Ovary (tissue), 10 donors: ENCODE measurements at places on chromosomes 2 and 18. TPM values are rescaled to one million over a fixed set of nuclear protein-coding genes. Genes with fewer than 3 reads are reported as not detected.

- no peaks in the 10 kb centered on the region for H3K36me3 ChIP-seq
- DNase-seq: no peak
- no peak overlapping the region for H3K4me3 ChIP-seq
Observed at GRCh38 chr2:83079007-83079406, 1380.1 kb downstream of the SUCLG1 start.

DNA sequence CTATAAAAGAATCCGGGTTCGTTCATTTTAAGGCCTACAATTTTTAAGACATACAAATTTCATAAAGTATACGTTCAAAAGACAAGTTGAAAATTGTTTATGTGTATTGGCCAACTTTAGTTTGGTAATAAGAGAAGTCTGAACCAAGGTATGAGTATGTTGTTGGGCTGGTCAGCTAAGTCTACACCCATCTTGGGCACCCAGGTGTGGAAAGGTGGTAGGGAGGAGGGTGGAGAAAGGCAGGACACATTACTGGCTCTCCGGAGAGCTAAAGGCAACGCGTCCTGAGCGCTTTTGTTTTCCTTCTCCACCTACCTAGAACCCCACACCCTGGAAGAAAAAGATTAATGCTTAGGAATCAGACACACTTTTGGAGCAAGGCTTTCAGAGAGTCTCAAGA is 899 bp upstream of the PELI1 start:
- H3K27ac ChIP-seq: no peak overlapping the region
- H3K4me3 ChIP-seq: no peak overlapping the region
- H3K36me3 ChIP-seq: no peaks in the 10 kb centered on the region

DNA sequence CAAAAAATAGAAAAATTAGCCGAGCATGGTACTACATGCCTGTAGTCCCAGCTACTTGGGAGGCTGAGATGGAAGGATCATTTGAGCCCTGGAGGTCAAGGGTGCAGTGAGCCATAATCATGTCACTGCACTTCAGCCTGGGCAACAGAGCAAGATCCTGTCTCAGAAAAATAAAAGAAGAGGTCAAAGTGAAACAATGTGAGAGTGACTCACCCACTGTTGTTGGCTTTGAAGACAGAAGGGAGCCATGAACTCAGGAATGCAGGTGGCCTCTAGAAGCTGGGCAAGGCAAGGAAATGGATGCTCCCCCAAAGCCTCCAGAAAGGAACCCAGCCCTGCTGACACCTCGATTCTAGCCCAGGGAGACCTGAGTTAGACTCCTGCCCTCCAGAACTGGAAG is 3.7 kb upstream of the TMEM214 start:
- no peak overlapping the region for H3K4me3 ChIP-seq
- no peaks in the 10 kb centered on the region for H3K36me3 ChIP-seq
- no peak overlapping the region for H3K27ac ChIP-seq
- no peak for DNase-seq

DNA sequence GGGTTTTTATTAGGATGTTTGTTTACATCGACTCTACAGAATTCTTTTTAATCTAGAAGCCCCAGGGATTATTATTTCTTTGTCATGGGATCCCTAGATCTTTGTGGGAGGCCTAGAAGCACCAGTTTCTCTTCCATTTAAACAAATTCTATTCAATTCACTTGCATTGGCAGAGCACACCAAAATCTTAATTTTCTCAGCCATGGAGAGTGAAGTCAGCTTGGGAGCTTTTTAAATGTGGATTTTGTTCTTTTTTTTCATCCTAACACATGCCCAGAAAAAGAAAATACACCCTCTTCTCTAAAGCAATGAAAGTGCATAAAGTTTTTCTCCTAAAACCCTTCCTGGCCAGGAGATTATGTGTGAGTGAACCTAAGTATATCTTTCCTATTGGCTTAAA is 38.5 kb downstream of the CDCA7 start:
- H3K27ac ChIP-seq: no peak overlapping the region
- H3K4me1 ChIP-seq: no peaks in the 10 kb centered on the region
- no peaks in the 10 kb centered on the region for H3K27me3 ChIP-seq
- no peaks in the 10 kb centered on the region for H3K36me3 ChIP-seq
- no peak for DNase-seq

- no peak overlapping the region for H3K4me3 ChIP-seq
- H3K36me3 ChIP-seq: no peaks in the 10 kb centered on the region
- no peaks in the 10 kb centered on the region for H3K27me3 ChIP-seq
- DNase-seq: no peak
- H3K4me1 ChIP-seq: no peaks in the 10 kb centered on the region
Observed at GRCh38 chr18:36942264-36942663, 113.3 kb downstream of the KIAA1328 start.

The SMYD1 gene
- not detected for total RNA-seq

DNA sequence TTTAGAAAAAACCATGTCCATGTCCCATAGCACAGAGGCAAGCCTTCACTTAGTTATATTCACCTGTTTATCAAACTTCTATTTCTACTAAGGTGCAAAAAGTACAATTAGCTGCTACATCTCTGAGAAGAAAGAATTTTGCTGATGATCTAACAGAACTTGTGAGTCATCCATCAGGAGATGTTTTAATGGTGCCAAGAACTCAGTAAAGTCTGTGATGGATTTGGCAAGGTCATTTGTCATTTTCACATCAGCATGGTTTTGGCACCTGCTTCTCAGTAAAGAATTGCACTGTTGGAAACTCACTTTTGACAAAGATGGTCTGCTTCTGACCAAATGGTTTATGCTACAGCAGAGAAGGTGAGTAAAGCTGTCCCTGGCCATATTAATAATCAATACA is 195.7 kb upstream of the TMEFF2 start:
- no peaks in the 10 kb centered on the region for H3K36me3 ChIP-seq
- H3K27me3 ChIP-seq: no peaks in the 10 kb centered on the region
- H3K4me1 ChIP-seq: no peaks in the 10 kb centered on the region
- H3K27ac ChIP-seq: no peak overlapping the region

The LRRTM4 gene
- total RNA-seq: not detected

The ANKRD30BL gene
- 1.6 TPM for total RNA-seq

DNA sequence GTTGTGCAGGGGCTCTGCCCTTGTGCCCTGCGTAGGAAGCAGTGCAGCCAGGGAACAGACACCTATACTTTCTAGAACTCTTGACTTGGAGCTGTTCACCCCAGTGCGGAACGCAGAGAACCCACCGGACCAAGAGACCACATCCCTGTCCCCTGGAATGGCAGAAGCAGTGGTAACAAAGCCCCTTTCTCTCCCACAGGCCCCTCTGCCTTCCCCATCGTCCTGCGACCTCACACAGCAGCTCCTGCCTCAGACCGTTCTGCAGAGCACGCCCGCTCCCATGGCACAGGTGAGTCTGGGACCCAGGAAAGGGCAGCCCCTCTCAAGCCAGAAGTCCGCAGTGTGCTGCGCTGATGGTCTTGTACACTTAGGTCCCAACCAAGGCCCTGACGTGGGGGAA is 24.6 kb upstream of the RPL31 start:
- no peak for DNase-seq
- H3K4me3 ChIP-seq: no peak overlapping the region
- H3K36me3 ChIP-seq: no peaks in the 10 kb centered on the region
- H3K27ac ChIP-seq: no peak overlapping the region

GRCh38 chr2:134943540-134943939 is 24.9 kb downstream of the CCNT2 start:
- H3K4me3 ChIP-seq: no peak overlapping the region
- H3K27ac ChIP-seq: no peak overlapping the region

DNA sequence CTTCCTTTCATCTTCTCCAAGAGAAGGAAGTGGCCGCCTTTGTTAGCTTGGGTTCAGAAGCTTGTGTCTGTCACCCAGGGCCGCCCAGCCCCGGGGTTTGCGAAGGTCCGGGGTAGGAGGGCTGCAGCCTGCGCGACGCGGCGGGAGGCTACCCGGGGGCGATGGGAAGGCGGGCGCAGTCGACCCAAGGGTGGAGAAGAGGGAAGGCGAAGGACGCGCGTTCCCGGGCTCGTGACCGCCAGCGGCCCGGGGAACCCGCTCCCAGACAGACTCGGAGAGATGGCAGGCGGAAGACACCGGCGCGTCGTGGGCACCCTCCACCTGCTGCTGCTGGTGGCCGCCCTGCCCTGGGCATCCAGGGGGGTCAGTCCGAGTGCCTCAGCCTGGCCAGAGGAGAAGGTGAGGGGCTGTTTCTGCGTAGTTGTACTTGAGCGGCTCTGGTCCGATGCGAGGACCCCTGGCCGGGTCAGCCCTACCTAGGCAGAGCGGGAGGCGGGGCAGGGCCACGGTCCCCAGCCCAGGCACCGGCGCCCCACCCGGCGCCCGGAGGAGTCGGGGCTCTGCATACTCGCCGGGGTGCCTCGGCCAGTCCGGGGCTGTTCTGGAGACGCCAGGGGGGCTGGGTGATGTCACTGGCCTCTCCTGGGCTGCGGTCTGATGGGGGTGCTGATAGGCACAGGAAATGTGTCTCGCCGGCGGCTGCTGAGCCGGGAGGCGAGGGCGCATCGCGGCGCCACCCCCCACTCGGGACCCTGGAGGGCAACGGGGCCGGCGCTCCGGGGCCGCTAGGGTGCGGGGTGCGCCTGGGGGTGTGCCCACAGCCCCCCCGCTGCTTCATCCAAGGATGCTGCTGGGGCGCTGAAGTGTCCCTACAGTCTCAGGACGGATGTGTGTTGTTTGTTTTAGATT is at the start of gene QPCT:
Gene QPCT, plus strand, starts transcription at position 178 of the 909 bp plus-strand sequence. Its CDS starts 102 bp downstream, at position 280.
- no peaks in the 10 kb centered on the region for H3K4me1 ChIP-seq
- H3K27me3 ChIP-seq: no peaks in the 10 kb centered on the region
- no peak within 1 kb of the TSS for H3K27ac ChIP-seq

- H3K27ac ChIP-seq: no peak overlapping the region
- no peak overlapping the region for H3K4me3 ChIP-seq
- no peak for DNase-seq
- H3K27me3 ChIP-seq: no peaks in the 10 kb centered on the region
Observed at GRCh38 chr18:12455496-12455895, 47.8 kb downstream of the PRELID3A start.

The STAT4 gene
- 1.5 TPM for total RNA-seq

DNA sequence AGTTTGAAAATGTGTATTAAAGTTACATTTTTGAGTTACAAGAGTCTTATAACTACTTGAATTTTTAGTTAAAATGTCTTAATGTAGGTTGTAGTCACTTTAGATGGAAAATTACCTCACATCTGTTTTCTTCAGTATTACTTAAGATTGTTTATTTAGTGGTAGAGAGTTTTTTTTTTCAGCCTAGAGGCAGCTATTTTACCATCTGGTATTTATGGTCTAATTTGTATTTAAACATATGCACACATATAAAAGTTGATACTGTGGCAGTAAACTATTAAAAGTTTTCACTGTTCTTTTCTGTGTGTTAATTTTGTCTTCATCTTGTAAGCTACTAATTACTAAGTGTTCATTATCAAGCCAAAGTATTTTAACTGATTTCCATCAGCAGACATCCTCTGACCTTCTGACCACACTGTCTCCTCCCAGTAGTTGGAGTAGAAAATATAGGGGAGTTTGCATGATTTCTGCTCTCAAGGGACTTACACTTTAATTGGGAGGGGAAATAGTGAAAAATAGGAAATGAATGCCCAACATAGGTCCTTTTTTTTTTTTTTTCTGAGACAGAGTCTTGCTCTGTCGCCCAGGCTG is 4.3 kb downstream of the PMAIP1 start:
- no peak for DNase-seq
- no peak overlapping the region for H3K4me3 ChIP-seq
- H3K4me1 ChIP-seq: peaks cover 3% of the 10 kb centered on the region
- no peaks in the 10 kb centered on the region for H3K27me3 ChIP-seq
- H3K27ac ChIP-seq: no peak overlapping the region
- no peaks in the 10 kb centered on the region for H3K36me3 ChIP-seq

- no peak overlapping the region for H3K4me3 ChIP-seq
- no peaks in the 10 kb centered on the region for H3K27me3 ChIP-seq
- H3K36me3 ChIP-seq: no peaks in the 10 kb centered on the region
- DNase-seq: no peak
Observed at GRCh38 chr2:60957224-60957623, 60.3 kb upstream of the PEX13 start.

- no peak overlapping the region for H3K27ac ChIP-seq
- no peaks in the 10 kb centered on the region for H3K27me3 ChIP-seq
- no peak overlapping the region for H3K4me3 ChIP-seq
- no peaks in the 10 kb centered on the region for H3K36me3 ChIP-seq
Observed at GRCh38 chr2:172701250-172701649, 34.4 kb upstream of the RAPGEF4 start.

- no peak overlapping the region for H3K27ac ChIP-seq
- no peak for DNase-seq
- no peak overlapping the region for H3K4me3 ChIP-seq
- no peaks in the 10 kb centered on the region for H3K36me3 ChIP-seq
- no peaks in the 10 kb centered on the region for H3K4me1 ChIP-seq
Observed at GRCh38 chr2:117553448-117553847, 261.0 kb upstream of the DDX18 start.

DNA sequence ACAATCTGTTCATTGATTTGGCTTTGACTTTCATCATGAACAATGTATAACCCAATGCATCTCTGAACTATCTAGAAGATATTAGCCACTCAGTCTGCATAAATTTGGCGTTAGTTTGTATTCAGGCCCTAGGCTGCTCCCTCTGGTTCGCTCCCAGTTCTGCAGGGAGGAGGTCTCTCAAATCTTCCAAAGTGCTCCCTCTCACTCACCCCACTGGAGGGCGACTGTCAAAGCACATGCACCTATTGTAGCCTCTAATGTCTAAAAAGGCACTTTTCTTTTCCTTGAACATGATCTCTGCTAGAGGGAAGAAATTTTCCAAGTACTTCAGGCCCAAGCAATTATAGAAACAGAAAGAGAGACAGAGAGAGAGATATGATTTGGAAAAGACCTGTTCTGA is 291.5 kb downstream of the TDRD15 start:
- no peak overlapping the region for H3K27ac ChIP-seq
- H3K4me1 ChIP-seq: no peaks in the 10 kb centered on the region
- H3K27me3 ChIP-seq: no peaks in the 10 kb centered on the region
- H3K36me3 ChIP-seq: no peaks in the 10 kb centered on the region

The NETO1 gene
- not detected for total RNA-seq

The RAB31 gene
- total RNA-seq: 188 TPM

The RNF149 gene
- 44.4 TPM for total RNA-seq

GRCh38 chr2:8551622-8552074 is 130.2 kb upstream of the ID2 start:
- no peak overlapping the region for H3K27ac ChIP-seq
- no peaks in the 10 kb centered on the region for H3K4me1 ChIP-seq
- no peak for DNase-seq
- no peak overlapping the region for H3K4me3 ChIP-seq

The ALPI gene
- total RNA-seq: not detected

The GALNT5 gene
- total RNA-seq: 0.12 TPM
